Inflammatory macrophage treated with lipopolysaccharide for 1 hour (primary cell): ENCODE measurements at places on chromosomes 1 and 21.

- DNase-seq = no peak
Observed at GRCh38 chr1:212951126-212951946, 995 bp downstream of the VASH2 start.

- no peak for DNase-seq
Observed at GRCh38 chr1:2184531-2184930, 10.0 kb downstream of the FAAP20 start.

DNA sequence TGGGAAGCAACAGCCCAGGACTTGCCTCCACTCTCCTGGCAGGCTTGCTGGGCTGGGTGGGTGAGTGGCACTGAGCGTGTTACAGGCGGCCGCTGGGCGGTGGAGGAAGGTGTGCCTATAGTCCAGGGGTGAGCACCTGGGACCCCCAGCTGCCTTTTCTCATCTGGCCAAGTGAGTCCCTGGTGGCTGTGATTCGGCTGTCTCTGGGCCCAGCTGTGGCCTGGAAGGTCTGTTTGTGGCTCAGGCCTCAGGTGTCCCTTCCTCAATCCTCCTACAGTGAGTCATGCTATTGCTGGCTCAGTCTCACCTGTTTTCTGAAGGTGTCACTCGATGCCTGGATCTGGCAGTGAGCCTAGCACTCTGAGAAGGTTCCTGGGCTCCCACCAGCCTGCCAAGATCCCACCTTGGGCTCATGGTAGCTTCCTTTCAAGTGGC lies 564.2 kb downstream of the PTPRU start:
- DNase-seq = no peak

DNA sequence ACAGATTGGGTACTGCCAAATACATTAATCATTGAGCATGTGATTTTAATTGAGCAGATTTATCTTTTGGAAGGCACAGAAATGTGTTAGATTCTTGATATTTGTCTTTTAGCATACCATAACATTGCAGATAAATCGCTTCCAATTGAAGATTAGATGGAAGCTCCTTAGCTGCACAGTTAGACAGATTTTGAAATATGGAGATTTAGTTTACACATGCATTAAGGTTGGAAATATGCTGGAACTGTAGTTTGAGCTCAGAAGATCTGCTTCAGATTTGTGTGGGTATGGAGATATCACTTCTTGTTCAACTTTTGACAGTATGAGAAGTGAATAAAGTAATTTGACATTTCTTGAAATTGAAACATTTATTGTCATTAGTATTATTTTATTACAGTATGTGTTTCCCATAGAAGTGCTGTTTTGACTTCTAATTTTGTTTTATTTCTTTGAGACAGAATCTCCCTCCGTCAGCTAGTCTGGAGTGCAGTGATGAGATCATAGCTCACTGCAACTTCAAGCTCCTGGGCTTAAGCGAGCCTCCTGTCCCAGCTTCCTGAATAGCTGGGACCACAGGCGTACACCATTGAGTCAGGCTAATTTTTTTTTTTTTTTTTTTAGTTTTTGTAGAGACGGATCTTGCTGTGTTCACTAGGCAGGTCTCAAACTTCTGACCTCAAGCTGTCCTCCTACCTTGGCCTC lies 29.1 kb downstream of the THRAP3 start:
- no peak for DNase-seq

GRCh38 chr21:38082936-38083485 lies 166.8 kb upstream of the KCNJ6 start:
- peak; percentile 25 for DNase-seq

DNA sequence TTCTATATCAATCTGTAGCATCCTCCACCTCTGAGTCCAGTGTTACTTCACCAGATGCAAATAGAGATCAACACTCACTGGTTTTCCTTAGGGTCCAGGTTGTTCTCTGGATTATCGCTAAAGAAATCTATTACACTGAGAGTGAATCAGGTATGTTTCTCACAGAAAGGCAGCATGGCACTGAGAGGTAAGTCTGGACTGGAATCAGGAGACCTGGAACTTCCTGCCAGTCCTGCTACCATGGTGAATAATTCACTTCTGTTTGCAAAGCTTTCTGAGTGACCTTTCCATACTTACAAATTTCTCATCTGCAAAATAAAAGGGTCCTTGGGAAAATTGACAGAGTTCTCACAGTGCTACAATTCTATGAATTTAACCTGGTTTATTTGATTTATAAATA lies 1583.3 kb downstream of the MRPL39 start:
- DNase-seq = no peak

DNA sequence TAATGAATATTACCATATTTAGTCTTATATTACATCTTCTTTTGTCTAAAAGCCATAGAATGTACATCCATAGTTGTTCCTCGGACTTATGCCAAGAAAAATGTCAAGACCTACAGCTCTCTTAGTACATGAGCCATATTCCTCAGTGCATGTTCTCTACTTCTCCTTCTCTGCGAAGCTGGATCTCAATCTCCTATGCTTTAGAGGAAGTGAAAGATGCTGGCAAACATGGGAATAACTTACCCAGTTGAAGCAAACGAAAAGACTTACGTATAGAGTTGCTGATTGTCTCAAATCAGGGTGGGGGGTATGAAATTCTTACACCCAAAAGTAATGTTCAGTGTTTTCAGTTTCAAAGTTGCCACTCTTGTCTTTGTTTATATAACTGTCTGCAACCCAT lies 32.7 kb downstream of the OR13G1 start:
- DNase-seq = peak; percentile 9

- no peak for DNase-seq
Observed at GRCh38 chr1:202283379-202283844, 58.3 kb downstream of the UBE2T start.

DNA sequence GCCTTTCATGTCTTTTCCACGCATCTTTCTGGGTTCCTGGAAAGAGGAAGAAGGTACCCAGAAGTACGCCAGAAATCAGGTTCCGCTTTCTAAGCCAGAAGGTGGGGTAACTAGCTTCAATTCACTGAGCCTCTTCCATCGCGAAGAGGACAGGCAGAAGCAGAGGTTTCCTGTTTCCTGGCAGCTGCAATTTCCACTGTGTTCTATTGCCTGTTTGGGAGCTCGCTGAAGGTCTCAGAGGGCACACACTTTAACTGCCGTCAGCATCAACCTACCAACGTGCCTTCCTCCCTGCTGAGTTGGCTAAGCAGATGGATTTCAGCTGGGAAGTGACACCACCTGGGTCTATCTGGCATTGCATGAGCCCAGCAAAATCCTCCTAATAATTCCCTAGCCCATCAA lies 10.0 kb downstream of the NCF2 start:
- DNase-seq = peak; percentile 83

GRCh38 chr1:74388855-74389254 lies 123.6 kb downstream of the LRRC53 start:
- DNase-seq = no peak

DNA sequence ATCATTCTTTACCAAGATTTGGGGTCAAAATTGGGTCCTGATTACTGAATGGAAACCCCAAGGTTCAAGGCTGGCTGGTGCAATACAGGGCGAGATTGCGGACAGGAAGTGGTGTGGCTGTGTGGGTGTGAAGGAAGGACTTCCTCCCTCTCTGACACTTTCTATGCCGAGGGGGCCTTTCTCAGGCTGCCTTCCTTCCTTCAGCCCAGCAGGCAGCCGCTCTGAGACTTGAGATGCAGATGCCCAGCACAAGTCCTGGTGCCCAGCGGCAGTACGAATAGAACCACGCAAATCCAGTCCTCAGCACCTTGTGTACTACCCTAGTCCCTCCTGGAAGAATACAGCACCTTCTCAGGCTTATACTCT lies 16.3 kb downstream of the BATF3 start:
- peak; percentile 98 for DNase-seq

GRCh38 chr1:29410476-29410875 lies 174.2 kb downstream of the PTPRU start:
- no peak for DNase-seq

DNA sequence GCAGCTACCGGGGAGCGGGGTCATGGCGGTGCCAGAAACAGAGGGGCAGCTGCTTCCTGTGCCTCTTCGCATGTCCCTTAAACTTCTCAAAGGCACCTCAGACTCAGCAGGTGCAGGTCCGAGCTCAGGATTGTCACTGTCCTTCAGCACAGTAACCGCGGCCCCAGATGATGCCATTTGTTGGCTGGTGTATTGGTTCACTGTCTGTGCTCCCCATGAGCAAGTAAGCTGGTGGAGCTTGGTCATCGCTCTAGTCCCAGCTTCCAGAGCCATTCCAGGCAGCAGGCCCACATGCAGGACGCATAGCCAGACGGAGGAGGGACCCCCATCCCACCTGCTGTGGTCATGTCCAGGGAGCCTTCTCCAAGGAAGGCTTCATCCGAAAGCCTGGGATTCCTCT lies 154.0 kb upstream of the AJAP1 start:
- DNase-seq = no peak

GRCh38 chr1:59511476-59512465 lies 214.9 kb downstream of the FGGY start:
- DNase-seq = no peak
